Nucleus accumbens (tissue), 56 donors: ENCODE measurements at places on chromosomes 4 and X.

DNA sequence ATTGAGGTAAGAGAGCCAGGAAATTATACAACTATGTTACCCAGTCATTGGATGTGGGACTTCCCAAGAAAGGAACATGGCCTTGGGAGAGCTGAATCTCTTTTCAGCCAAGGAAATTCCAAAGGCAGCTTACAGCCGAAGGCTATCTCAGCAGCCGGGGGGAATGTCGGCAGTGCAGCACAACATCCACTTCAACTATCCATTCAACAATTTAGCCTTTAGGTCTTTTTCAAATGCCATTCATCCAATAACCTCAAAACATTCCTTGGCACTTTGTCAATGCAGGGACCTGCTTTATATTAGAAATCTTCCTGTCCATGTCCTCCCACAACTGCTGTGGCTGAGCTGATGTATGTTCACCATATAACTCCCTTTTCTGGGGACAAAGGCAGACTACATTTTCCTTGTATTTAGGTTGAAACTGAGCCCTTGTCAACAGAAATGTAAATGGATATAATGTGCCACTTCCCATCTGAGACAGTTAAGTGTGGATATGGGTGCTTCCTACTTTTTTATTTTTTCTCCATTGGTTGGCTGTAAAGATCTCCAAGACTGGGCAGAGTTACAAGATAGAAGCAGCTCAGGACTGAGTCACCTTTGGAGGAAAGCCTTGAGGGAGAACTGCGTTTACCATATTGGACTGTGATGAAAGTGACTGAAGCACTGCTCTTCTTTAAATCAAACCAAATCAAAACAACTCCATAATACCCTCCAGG, 94.8 kb downstream of the GPRIN3 start:
- no peak for DNase-seq

DNA sequence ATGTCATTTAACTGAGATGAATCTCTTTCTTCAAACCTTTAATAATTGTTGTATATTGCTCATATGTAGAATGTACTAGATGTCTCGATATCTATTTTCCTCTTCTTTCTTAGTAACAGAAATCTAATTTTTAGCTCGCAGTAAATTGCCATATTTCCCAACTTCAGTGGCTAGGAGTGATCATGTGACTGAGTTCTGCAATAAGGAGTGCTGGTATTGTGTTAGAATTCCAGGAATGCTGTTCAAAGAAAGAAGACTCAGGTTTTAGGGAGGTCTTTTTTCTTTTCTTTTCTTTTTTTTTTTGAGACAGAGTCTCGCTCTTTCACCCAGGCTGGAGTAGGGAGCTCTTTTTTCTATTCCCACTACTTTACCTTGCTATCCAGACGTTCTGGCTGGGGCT, 81.7 kb downstream of the SLC10A7 start:
- no peak for DNase-seq

DNA sequence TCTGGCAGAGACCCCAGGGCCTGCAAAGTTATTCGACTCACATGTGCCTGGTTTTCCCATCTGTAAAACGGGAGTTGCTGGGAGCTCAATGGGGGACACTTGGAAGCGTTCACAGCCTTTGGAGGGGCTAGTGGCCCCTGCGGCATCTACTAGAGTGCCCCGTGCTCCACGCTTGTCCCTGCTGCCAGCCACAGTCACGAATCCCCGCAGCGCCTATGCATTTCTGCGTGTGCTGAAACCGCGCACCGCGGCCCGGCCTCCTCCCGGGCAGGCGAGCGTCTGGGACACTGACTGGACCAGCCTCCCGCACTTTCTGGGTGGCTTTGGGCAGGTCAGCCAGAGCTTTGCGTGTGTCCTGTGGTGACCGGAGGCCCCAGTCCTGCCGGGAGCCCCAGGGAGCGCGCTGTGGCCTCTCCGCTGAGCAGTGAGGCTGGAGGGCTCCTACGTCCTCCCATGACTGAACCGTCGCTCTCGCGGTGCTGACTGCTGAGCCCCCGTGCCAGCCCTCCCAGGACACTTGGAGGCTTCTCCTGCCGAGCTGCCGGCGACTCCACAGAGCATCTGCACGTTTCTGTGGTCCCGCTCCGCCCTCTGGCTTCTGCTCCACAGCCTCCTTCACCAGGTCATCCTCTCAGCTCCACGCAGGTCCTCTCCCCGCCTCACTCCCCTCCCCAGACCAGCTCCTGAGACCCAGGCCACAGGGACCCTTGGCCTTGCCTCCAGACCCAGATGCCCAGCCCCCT, 36.3 kb downstream of the PIGG start:
- DNase-seq, result no peak

GRCh38 chr4:140158365-140159030, 4.5 kb upstream of the MAML3 start:
- no peak for DNase-seq

DNA sequence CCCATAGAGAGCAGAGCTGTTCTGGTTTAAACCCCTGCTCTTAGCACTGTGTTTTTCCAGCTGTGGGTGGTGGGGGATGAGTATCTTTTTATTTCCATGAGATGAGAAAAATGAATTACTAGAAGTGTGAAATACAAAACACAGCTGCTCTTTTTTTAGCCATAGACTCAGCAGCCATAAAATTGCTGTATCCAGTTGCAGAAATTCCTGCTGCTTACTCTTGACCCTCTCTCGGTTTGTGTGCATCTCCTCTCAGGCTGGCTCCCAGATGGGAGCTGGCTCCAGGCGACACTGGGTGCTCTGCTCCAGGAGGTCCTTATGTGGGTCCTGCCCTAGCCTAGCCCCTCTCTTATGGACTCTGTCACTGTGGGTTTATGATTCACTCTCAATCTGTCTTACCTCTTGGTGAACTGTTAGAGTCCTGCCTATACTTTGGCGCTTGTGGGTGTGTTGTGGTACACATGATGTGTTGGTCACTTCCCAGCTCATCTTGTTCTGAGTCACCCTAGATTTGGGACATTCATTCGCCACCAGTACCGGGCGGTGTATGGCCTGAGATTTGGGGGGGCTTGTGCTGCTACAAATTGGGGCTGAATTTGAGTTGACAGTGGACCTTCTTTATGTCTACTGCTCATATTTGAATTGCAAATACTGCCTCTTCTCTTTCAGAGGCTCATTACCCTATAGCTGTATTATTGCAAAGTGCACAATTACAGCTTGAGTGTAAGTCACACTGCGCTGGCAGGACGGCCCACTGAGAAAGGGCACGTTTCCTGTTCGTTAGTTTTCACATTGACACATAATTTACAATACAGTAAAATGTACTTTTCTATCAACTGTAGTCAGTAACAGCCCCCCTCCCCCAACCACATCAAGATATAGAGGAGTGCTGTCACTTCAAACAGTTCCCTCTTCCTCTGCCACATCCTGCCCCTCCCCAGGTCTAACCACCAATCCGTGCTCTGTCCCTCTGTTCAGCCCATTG, 46.9 kb upstream of the MSANTD1 start:
- no peak for DNase-seq

DNA sequence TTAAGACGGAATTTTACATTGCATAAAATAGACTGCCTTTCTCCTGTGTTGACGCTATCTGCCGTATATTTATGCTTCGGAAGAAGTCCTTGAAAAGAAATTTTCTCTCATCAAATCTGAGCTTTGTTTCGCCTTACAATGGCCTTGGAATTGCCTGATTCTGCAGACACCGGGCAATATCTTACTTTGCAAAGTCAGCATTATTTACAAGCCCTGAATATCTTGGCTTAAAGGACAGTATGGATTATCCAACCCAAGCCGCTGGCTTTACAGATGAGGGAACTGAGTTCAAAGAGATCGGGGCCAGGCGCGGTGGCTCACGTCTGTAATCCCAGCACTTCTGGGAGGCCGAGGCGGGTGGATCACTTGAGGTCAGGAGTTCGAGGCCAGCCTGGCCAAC, 1.1 kb upstream of the MANBA start:
- DNase-seq, result no peak

- no peak for DNase-seq
Measured at GRCh38 chr4:85741381-85741780, 266.4 kb downstream of the ARHGAP24 start.

- DNase-seq, result no peak
Measured at GRCh38 chr4:152499344-152499743, 36.5 kb downstream of the FBXW7 start.

- DNase-seq, result no peak
Measured at GRCh38 chr4:177484613-177485021, 42.4 kb upstream of the AGA start.

DNA sequence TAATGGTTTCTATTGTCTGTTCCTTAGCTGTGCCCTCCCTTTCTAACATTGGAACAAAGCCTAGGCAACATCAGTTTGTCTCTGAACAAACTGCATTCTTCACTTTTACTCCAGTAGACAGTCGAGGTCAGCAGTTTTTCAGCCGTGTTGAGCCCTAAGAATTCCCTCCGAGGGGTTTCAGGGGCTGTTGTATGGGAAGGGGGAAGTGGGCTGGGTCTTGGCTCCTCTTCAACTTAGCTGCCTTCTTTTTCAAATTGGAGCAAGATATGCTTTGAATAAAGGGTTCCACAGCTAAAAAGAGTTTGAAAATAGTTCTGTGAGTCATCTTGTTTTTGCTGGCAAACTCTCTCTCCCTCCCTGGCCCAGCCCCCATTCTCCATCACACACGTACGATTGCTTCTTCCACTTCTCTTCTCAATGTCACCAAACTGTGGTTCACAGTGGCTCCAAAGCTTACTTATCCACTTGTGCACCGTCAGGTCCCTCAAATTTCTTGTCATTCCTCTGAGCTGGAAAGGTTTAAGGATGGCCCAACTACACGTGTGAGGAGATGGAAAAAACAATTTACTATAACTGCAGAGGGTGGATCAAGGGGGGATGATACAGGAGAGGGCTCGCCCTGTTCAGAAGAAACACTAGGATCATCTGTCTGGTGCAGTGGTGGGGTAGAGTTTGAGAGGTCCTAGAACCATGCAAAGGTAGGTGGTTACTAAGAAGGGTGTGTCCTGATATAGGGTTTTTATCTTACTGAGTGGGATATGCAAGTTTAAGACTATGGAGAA, 9.2 kb upstream of the MAML3 start:
- DNase-seq, result no peak

DNA sequence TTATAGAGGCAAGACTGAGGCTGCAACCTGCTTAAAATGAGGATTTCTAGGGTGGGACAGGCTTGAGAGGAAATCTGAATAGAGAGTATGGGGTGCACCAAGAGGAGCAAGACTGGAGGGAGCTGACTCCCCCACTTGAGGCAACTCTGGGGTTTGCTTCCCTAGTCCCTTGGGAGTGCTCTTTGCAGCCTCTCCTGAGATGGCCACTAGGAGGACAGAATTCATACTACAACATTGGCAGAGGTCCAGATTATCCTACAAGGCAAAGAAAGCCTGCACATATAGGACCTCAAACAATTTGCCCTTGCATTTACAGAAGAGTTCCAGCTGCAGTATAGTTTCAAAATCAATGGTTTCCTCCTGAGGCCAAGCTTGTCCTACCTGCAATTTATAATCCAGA, 830.9 kb downstream of the TECRL start:
- DNase-seq, result no peak

DNA sequence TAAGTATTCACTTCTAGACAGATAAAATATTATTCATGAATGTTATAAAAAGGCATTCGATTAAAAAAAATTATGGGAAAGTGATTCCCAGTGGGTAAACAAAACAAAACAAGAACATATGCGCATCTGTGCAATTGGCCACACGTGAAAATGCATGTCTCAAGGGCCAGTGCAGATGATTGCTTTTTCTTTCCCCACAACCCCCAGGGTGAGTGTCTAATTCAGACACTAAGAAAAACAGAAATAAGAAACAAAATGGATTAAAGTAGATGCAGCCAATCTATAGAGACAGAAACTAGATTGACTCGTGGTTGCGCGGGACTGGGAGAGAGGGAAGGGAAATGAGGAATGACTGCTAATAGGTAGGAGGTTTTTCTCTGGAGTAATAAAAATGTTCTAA, 49.5 kb downstream of the GPM6A start:
- DNase-seq, result no peak

DNA sequence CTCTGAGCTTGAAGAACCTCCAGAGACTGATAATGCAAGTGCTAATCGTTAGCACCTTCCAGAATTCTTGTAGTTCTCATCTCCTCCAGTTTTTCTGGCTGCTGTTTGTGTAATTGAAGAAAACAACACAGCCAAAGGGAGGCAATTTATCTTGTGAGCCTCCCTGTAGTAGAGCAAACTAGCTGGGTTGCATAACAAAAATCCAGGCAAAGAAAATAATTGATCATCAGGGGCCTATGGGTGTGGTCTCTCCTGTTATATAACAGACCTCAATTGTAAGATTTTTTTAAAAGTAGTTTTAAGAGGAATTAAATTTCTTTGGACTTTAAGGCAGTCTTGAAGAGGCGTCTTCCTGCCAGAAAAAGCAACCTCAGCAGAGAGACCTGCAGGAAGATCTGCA, 817.0 kb downstream of the CENPC start:
- DNase-seq, result no peak

DNA sequence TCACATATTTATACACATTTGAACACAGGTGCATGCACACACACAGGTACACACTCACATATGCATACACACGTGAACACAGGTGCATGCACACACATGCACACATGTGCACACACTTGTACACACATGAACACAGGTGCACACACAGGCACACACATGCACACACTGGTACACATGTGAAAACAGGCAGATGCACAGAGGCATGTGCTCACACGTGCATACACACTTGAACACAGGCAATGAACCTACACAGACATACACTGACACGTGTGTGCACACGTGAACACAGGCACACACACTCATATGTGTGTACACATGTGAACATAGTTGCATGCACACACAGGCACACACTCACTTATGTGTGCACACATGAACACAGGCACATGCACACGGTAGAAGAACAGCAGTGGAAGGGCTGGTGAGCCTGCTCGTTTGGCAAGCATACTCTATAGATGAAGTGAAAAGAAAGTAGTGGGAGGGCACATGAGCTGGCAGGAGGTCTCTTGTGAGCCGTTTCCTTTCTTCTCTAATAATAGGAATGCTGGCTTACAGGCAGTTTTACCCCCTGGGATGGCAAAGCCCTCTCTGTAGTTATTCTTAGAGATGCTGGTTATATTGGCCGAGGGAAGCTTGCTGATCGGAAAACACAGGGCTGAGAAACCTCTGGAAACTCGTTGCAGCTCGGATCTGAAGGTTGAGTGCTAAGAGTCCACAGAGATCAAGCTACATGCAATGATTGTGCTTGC, 279.6 kb upstream of the CLNK start:
- no peak for DNase-seq

DNA sequence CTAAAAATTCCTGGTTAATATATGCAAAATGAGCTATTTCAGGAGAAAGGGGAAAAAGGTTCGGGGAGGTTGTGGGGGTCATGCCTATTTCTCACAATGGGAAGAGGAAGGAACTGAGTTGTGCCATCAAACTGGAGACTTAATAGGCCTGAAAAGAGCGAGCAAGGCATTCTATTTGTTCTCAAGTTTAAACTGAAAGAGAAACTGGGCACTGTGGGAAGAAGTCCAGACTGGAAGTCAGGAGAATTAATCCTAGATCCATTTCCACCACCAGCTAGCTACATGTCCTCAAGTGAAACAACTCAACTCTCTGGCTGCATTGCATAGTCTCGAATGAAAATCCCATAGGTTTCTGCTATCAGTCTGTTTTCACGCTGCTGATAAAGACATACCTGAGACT, 50.6 kb downstream of the PPARGC1A start:
- DNase-seq, result no peak

- no peak for DNase-seq
Measured at GRCh38 chrX:2631743-2632532, 59.2 kb upstream of the CD99 start.
